ENCODE measurements at places on chromosomes 11 and 22.

DNA sequence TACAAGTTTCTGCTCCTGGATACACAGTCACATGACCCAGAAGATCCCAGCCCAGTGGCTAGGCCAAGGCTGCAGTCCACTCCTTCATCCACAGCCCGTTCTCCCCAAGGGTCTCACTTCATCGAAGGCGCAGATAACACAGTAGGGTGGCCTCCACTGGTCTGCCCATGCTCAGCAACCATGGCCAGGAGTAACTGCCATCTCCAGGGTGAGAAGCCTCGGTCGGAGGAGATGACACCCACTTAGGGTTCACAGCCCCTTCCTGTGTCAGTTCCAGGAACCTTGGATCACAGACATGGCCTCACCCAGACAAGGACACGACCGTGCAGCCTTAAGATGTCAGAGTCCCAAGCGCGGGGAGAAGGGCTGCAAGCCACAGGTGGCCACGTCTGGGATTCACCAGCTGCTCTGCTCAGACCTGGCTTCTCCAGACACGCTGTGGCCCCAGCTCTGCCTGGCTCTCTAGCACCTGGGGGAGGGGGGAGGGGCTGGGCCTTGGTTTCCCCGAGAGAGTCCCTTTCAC lies 2.6 kb downstream of the BET1L start:
- no peak for DNase-seq

DNA sequence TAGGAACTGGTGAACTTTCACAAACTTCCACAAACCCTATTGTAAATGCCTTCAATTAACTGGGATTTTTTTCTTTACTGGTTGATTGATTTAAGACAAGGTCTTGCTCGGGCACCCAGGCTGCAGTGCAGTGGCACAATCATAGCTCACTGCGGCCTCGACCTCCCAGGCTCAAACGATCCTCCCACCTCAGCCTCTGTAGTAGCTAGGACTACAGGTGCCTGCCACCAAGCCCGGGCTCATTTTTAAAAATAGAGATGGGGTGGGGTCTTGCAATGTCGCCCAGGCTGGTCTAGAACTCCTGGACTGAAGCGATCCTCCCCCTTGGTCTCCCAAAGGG lies 35.7 kb upstream of the POLA2 start:
- no peak for DNase-seq

DNA sequence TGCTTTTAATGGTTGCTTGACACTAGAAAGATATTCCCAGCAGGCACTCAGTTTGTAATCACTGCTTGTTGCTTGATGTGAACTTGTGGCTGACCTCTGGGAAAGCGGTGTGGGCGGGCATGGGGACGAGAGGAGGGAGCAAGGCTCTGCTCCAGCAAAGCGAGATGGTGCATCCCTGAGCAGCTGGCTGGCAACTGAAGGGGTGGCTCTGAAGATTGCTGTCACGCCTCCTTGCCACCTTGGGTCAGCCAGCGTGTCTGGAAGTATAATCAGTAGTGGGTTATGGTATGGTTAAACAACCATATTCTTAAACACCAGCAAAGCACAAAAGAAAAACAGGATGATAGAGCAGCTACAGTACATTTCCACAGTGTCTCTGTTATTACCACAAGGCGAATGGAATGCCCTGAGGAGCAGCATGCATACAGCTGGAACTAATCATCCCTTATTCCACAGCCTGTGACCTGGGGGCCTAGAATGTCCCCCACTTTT lies 124.5 kb downstream of the TRIM44 start:
- DNase-seq: no peak

- DNase-seq: no peak
These were observed 10.2 kb downstream of the ATL3 start for GRCh38 chr11:63660972-63661371.

Data from naive thymus-derived CD4-positive, alpha-beta T cell (primary cell).